ENCODE measurements at places on chromosomes 3 and 15.
A peak's percentile ranks its signal among the peaks of the same experiment; 100 is the strongest.

DNA sequence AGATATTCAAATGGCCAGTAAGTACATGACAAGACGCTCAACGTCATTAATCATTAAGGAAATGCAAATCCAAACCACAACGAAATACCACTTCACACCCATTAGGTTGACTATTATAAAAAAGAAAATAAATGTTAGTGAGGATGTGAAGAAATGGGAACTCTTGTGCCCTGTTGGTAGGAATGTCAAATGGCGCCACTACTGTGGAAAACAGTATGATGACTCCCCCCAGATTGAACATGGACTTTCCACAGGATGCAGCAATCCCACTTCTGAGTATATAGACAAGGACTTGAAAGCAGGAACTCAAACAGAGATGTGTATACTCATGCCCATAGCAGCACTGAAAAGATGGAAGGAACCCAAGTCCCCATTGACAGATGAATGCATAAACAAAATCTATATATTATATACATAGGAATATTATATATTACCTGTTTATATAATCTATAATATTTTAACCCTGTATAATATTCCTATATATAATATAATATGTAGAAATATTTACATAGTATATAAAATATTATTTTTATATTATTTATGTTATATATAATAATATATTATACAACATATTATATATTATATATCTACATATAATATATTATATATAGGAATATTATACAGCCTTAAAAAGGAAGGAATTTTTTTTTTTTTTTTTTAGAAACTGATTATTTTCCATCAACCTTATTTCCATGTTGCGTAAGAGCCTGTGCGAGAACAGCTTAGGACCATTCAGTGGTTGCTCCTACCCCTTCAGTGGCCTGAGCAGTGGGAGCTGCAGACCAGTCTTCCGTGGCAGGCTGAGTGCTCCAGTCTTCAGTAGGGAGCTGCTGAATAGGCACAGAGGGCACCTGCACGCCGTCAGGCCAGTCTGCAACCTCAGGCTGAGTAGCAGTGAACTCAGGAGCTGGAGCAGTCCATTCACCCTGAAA lies 17.6 kb upstream of the PIGZ start:
- no peak for DNase-seq

DNA sequence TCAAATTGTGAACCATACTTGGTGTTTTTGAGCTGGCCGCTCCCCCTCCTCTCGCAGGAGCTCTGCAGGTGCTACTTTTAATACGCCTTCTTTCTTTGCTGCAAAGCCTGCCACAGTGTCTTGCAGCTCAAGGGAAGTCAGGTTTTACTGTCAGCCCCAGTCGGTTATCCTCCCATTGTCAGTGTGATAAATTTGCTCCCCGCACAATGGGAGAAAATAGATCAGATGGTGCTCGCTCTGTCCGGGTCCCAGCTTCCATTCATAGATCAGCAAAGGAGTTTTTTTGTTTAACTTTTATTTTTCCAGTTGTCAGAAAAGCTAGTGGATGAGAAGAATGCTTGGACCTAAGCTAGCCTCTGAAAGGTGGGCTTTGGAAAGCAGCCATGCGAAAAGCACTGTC lies 207.7 kb downstream of the RYR3 start:
- no peak for DNase-seq

DNA sequence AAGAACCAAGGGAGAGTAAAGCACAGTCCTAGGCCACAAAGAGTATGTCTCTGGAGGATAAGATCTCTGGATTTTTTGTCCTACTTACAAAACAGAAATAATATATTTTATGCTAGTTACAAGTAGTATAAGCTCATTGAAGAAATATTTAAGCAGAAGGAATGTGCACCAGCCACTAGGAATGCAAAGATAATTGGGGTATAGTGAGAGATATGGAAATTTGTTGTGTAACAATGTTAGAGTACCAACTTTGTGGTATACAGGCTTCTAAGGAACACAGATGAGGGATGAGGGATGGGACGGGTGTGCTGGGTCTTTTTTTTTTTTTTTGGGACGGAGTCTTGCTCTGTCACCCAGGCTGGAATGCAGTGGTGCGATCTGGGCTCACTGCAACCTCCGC lies 26.5 kb downstream of the AKAP13 start:
- no peak for DNase-seq

- DNase-seq: no peak
Measured at GRCh38 chr3:151818361-151818760, 4.4 kb downstream of the AADAC start.

GRCh38 chr3:138774529-138775253 lies 60.0 kb downstream of the PIK3CB start:
- DNase-seq: no peak

GRCh38 chr3:150760431-150761200 lies 2.4 kb downstream of the SIAH2 start:
- peak; percentile 28 for DNase-seq

- DNase-seq: no peak
Measured at GRCh38 chr3:98058244-98058960, 23.3 kb upstream of the GABRR3 start.

DNA sequence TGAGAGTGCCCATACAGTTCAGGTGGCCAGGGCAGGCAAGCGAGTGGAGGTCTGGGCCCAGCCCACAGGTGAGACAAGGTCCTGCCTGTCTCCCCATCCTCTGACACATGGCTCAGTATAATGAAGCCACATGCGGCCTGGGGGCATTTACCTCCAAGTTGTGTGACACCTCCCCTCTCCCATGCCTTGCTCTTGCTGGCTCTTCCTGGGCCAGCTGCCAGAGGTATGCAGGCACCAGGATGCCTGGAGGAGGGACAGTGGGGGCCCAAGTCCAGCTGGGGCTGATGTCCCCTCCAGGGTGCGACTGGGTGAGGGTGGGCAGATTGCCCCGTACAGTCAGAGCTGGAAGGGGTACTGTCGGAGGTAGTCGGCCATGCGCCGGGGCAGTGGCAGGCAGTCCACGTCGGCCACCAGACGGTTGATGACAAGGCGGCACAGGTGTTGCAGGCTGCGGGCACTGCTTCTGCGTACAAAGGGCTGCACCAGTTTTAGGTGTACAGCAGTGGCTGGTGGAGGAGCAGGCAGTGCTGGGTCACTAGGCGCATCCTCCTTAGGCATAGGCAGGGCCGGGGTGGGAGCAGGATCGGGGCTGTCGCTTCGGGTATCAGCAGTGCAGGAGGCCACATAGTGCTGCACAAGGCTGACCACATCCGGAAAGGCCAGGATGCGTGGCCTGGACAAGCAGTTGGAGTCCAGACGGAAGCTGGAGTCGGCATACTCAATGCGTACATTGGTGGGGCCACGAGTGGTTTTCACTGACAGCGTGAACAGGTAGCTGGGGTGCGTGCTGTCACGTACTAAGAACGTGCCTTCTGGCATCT lies 4.1 kb downstream of the CISH start:
- no peak for DNase-seq

All from stimulated activated CD8-positive, alpha-beta memory T cell treated with anti-CD3 and anti-CD28 coated beads, Interleukin-2, amount 100 ng/mL, for 48 hours (primary cell).